ENCODE measurements at places on chromosomes 12 and 14.

DNA sequence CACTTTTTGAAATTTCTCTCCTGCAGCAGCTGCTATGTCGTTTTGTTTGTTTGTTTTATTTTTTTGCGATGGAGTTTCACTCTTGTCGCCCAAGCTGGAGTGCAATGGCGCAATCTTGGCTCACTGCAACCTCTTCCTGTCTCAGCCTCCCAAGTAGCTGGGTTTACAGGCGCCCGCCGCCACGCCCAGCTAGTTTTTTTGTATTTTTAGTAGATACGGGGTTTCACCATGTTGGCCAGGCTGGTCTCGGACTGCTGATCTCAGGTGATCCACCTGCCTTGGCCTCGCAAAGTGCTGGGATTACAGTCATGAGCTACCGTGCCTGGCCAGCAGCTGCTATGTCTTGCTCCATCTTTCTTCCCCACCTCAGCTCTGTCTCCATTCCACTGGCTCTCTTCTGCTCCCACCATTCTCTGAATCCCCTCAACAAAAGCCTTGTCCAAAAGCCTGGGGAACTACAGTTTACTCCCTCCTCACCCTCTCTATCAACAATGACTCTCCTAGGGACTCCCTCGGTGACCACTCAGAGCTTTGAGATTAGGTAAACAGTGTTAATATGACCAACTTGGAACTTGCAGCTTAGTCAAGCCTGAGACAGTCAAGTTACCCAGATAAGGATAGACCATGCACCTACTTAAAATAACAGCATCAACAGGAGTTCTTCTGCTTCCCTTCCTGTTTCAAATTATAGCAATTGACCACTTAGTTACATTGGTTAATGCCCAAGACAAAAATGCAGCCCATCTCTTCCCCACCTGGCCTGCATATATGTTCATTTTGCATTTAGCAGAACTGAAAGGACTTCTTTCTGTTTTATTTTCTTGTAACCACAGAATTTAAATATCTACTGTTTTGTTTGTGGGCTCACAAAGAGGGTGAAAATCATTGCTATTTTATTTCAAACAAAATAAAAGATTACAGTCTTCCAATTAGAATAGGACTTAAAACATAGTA is 189.0 kb upstream of the AMIGO2 start:
- DNase-seq = no peak

DNA sequence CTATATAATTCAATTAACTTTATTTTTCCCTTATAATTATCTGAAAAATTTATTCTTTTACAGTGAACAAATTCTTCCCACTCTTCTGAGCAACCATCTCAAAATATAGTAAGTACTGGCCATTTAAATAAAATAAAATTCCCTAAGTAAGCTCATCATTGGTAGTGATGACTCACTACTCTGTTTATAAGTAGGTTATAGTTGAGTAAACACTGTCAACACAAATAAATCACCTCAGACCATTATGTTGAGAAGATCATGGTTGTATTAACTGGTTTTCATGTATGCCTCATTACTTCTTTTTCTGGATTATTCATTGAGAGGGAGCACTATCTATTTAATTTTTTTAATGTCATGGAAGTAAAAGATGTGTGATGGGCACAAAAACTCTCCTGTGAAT is 220.5 kb downstream of the SEC23A start:
- DNase-seq = no peak

GRCh38 chr12:101238800-101239329 is 28.8 kb upstream of the SLC5A8 start:
- no peak for DNase-seq

GRCh38 chr12:62520361-62520760 is 53.7 kb downstream of the MON2 start:
- no peak for DNase-seq

- DNase-seq = no peak
Observed at GRCh38 chr14:102315121-102315520, 4.4 kb upstream of the ZNF839 start.

DNA sequence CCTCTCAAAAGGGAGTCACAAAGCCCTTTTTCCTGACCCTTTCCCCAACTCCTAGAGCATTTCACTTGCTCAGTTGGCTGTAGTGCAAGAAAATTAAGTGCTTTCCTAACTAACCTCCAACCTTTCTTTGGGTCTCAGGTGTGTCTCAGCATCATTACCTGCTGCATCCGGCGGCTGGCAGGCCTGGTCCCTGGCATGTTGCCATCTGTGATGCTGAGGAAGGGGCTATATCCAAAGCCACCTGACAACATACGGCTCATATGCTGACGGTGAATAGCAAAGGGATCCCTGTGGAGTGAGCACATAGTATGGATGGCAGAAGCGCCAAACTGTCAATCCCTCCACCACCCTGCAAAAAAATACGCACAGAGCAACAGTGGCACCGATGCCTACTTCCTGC is 1.2 kb downstream of the MLF2 start:
- no peak for DNase-seq
